Fibroblast of skin of back (primary cell): ENCODE measurements at places on chromosomes 2 and 18.

- no peak for DNase-seq
These were observed 27.9 kb downstream of the GPC1 start for GRCh38 chr2:240463274-240463865.

DNA sequence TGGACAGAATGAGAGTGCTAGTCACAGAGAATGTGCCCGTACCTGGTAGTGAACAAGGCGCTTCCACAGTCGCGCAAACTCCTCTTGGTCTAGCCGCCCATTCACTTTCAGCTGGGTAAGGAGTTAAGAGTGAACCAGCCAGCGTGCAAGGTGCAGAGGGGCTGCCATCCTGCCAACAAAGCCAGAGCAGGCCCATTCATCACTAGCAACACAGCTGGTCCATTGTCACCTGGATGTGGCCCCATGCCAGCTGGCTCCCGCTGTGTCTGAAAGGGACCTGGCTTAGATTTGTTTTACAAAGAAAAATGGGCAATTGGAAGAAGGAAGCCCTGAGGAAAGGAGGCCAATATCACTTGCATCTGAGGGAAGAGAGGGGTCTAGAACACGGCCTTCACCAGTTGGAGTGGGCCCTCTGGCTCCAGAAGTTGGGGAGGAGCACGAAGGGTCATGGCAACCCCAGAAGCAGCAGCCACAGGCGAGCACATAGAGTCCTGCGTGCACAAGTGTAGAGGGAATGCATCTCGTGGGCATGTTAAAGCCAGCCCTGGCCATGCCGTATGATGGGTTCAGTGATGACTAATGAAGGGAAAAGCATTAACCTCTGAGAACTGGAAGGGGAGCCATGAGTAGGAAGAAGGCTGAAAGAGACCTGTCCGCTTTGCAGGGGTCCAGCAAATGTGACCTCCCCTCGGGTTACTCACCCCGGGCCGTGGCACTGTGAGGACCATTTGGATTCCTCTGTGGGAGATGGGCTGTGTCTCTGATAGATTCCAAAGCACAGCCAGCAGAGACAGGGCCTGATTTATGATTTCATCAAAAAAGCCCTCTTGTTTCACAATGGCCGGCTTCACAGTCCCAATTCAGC is 70.6 kb downstream of the CAPN13 start:
- no peak for DNase-seq

DNA sequence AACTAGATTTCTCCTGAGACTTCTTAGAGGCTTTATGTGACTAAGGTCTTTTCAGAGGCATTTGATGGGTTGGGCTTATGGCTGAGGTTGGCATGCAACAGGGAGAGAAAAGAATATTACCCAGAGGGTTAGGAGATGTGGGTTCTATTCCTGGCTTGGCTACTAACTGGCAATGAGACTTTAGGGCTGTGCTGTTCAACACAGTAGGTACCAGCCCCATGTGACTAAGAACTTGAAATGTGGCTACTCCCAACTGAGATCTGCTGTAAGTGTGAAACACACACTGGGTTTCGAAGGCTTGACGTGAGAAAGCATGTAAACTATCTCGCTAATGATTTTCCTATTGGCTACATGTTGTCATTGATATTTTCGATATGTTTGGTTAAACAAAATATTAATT is 324.9 kb upstream of the SLC14A2 start:
- DNase-seq: no peak

GRCh38 chr2:226721541-226721940 is 78.1 kb downstream of the IRS1 start:
- no peak for DNase-seq

DNA sequence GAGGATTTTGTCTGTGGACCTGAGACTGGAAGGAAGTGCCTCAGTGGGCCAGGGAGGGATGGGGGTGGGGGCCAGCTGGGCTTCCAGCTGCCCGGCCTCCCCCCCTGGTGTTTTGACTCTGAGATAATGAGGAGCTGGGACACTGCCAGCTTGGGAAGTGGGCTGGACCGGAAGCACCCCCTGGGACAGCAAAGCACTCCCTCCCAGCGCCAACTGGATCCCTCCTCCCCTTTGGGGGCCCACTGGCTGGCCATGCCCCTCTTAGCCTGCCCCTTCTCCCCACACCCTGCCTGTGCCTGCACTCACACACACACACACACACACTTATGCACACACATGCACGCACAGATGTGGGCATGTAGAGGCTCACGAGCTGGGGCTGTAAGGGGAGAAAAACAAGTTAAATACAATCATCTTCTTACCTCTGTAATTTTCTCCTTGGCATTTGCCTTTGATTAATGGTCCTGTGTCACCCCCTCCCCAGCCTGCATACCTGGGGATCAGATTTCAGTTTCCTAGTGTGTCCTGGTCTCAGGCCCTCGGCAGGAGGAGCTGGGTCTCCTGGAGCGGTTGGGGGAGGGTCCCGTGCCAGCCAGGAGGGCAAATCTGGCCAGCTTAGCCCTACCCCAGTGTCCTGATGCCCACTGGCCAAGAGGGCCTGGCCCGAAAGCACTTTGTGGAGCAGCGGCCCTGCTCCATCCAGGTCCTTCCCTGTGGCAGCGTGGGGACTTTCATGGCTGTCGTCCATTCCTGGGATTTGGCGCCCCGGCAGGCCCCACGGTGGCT is 3.6 kb downstream of the ITM2C start:
- DNase-seq: no peak

DNA sequence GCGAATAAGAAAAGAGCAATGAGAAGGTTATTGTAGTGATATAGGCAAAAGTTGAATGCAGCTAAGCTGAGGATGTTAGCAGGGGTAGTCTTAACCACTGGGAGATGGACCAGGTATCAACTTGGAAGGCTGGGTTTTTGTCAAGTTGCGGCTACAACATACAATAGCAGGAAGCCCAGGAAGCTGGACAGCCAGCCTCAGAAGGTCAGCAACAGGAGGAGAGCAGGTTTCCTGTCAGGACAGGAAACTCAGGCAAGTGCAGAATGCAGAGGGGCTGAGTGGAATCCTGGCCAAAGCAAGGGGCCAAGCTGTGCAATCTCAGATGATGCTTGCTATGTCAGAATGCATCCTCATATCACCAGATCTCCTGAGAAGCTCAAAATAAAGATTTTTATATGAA is 530.0 kb upstream of the ID2 start:
- DNase-seq: no peak

DNA sequence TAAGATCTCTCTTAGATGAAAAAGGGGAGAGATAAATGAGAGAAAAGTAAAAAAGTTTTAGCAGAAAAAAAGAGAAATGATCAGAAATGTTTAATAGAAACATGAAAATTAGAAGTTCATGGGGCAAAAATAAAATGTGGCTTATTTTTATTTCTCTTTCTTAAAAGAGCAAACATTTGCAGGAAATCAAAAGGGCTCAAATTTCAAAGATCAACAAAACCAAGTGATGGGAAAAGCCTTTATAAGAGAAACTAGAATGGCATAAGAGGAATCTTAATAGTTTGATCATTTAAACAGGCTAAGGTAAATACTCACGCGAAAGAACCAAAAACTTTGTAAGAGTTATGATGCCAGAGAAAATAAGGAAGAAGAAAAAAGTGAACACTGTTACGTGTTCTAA is 23.3 kb upstream of the DAW1 start:
- no peak for DNase-seq

DNA sequence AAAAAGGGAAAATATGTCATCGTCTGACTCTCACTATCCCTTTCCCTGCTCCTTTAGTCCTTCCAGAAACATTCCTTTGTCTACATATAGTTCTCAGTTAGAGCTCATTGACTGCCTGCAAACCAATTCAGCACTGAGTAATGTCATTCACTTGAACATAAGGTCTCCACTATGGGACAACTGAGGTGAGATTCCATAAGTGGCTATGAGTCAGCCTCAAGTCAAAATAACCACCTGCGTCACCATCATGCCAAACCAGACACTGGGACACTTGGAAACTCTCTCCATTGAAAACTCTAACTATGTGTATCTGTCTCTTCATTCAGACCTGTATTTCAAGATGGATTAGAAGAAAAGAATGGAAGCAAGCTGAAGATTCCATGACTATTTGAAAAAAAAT is 878.0 kb upstream of the PIK3C3 start:
- DNase-seq: peak; percentile 1

- no peak for DNase-seq
These were observed at the start of gene NAT8 for GRCh38 chr2:73642338-73643018. Gene NAT8, minus strand, starts transcription at chr2:73642422. Its CDS starts 794 bp downstream, at chr2:73641628.

DNA sequence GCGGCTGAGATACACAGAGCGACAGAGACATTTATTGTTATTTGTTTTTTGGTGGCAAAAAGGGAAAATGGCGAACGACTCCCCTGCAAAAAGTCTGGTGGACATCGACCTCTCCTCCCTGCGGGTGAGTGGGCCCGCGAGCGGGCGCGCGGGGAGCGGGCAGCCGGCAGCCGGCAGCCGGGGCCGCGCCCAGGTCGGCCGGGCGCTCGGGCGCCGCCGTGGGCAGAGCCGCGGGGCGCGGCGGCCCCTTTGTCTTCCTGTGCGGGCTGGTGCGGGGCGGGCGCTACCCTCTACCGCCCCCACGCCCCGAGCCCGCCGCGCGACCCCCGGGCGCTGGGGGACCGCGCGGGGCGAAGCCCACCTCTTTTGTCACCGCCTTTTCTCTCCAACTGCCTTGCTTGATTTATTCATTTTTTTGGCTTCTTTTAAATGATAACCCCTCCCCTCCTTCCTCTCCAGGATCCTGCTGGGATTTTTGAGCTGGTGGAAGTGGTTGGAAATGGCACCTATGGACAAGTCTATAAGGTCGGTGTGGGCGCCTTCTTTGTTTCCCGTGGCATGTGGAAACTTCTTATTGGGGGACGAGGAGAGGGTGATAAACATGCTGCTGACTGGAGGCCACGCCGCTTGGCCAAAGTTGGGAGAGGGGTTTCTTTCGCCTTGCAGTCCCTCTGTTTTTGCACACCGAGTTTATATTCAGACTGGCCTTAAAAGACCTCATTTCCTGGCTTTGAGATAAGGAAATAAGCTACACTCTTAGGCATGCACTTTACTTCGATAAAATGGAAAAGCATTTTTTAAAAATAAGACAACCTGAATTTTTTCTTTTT is 722 bp downstream of the MAP4K4 start:
- DNase-seq: peak; percentile 45

DNA sequence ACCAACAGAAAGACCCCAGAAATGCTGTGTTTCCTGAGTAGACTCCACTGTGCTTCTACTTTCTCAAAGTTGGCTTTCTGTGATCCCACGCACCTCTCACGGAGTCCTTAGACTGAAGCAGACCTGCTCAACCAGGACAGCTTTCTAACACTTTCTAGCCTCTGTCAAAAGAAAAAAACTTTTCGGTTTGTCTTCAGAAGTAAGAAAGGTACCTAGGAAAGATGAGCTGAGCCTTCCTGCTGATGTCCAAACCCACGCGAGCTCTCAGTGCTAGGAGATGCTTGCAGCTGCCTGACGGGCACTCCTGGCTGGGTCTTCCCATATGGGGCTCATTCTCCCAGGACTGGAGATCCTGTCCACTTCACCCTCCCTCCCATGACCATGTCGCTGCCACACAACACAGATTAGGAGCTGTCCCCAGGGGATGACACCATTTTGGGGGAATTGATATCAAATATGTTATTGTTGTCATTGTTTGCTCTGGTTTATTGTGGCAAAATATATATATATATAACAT is 49.2 kb upstream of the DAPL1 start:
- no peak for DNase-seq

GRCh38 chr2:134227666-134228065 is 26.2 kb upstream of the MGAT5 start:
- no peak for DNase-seq

DNA sequence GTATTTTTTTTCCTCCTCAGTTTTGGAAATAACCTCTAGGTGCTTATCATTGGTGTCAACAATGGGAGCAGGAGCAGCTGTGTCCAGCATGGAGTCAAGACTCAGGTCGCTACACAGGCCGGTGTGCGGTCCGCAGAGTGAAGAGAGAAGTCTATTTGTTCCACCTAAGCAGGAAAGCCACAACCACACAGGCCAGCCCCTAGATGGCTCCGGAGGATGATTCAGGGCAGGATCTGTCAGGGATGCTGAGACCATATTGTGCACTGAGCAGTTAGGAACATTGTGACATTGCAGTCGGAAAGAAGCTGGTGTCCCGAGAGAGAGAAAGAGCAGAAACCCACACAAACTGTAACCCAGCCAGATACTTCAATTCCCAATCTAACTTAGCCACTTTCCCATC is 136.9 kb downstream of the GAREM1 start:
- DNase-seq: no peak

- no peak for DNase-seq
These were observed 81.1 kb upstream of the EPHA4 start for GRCh38 chr2:221653182-221653581.

DNA sequence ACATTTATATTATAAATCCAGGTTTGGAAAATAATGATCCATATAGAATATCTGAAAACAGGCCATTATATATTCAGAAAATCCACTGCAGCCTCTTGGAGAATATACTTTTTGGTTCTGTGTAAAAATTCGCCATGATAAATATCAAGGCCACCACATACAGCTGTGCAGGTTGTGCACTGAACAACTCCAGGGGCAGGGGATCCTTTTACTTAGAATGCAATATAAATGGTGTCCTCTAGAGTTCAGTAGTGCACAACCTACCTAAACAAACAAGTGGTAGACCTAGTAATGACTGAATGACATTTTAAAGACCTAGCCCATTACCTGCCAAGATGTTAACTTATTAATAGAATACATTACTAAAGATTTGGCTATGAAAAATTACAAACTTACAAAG is 22.4 kb downstream of the MOGAT1 start:
- peak; percentile 25 for DNase-seq

- peak; percentile 23 for DNase-seq
These were observed 144.3 kb upstream of the BOD1L2 start for GRCh38 chr18:57002627-57003026.

DNA sequence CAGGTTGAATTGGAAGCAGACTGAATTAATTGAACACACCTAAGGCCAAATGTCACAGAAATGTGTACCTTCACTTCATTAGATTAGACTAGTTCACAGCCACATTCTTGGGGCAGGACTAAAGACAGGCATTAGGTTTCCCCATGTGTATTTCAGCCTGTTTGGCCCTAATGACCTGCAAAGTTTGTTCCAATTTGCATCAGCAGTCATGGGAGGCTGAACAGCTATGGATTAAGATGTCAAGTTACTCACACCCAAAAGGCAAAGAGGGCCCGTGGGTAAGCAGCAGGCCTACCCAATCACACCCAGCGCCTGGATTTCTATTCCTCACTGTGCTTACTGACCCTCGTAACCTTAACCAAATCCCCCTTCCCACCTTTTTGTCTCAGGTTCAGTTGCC is 99.6 kb upstream of the RIOK3 start:
- DNase-seq: no peak

DNA sequence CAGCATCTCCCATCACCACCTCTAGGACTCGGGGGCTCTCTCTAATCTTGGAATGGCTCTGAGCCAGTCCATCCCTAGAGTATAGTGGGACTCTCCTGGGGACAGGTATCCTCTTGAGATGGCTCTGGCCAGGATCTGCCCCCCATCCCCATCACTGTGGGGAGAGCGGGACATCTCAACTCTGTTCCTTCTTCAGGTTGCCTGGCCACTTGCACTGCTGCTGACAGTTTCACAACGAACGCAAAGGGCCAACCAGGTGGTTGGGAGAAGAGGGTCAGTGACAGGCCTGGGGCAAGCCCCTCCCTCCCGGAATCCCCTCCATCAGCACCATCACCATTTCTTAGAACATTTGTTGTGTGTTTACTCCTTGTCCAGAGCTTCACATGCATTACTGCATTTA is 62.6 kb downstream of the CIB4 start:
- DNase-seq: no peak

GRCh38 chr2:11750917-11751316 is 4.5 kb downstream of the LPIN1 start:
- no peak for DNase-seq

- DNase-seq: no peak
These were observed 148.4 kb downstream of the SLC39A10 start for GRCh38 chr2:195805283-195805976.

- DNase-seq: no peak
These were observed 94.1 kb downstream of the RTN4 start for GRCh38 chr2:54956111-54956627.

GRCh38 chr2:72815655-72816278 is 10.1 kb downstream of the EXOC6B start:
- peak; percentile 14 for DNase-seq
